ENCODE measurements at places on chromosomes 7 and 10.

- DNase-seq: peak; percentile 70
These were observed 108.5 kb upstream of the ANLN start for GRCh38 chr7:36280840-36281812.

DNA sequence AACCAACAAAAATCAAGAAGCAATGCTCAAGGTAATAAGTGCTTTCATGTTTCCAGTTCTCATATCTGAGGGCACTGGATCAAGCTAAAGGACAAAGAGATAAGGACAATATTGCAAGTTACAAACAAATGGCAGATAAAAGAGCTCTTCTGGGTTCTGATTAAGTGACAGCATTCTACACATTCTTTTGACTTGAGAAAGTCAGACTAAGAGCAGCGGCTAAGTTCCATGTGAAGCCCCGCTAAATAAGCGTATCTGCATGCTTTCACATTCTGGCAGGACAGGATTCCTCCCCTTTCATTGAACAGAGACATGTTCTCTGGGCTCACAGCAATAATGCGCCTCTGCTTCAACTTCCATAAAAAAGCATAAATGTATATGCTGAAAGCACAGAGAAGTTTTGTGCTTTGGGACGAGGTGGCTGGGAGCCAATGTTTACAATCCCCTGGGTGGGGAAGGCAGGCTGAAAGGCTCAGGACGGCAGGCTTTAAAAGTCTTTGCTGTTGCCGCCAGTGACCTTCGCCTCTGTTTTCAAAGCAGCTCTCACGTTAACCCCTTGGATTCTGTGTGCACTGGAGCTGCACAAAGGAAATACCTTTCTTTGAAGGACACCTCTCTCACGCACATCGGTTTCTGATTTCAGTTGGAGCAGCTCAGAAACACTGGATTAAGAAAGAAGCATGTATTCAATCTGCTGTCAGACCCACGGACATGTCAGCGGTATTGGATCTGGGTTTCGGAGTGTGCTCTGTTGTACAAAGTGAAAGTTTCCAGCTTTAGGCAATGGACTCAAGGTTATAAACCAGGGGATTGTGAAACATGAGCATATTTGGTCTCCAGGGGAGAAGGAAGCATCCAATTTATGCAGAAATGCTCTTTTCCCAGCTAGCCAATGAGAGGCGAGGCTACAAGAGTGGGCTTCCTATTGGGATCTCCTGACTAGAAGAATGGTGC, 105.4 kb upstream of the FAM133B start:
- DNase-seq: peak; percentile 83

- DNase-seq: no peak
These were observed 612.4 kb downstream of the TNS3 start for GRCh38 chr7:46969303-46970130.

GRCh38 chr10:14665865-14666857, 108.5 kb downstream of the FAM107B start:
- DNase-seq: no peak

DNA sequence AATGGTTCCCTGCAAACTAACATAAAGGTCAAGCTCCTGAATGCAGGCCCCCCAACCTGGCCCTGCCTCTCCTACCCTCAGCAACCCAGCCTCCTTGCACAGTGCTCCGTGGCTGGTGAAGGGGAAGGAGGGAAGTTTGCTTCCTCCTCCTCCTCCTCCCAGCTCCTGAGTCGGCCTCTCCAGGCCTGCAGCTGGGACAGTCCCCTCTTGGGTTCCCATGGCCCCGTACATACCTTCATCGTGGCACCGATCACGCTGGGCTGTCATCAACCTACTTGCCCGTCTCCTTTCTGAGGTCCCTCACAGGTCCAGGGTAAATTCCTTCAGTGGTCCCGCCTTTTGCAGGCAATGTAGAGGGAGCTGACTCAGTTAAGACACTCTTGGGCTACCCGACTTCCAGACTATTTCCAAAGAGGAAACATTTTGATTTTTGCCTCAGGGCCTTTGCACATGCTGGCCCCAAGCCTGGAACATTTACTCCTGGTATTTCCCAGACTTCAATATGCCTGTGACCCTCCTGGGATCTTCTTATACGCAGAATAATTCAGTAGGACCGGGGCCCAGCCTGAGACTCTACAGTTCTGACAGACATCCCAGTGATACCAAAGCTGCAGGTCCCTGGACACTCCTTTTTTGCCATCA, 26.8 kb downstream of the PDIA4 start:
- no peak for DNase-seq

DNA sequence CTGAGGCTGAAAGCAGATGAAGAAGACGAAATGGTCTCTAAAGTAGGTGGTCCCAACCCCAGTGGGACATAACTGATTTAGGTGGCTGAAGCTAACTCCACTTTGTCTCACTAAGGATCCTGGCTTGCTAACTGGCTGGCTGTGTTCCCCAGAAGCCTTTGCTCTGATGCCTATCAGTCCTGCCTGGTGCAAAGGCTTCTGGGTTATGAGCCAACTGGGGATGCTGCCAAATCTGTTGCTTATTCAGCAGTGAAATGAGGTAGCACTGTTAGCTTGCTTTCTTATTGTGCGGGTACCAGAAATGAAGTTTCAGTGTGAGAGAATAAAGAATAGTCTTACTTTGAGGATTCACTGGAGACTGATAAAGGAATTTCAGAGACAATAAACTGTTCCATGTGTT, 18.1 kb downstream of the PRKG1 start:
- peak; percentile 43 for DNase-seq

- no peak for DNase-seq
These were observed 1.3 kb downstream of the RAPGEF5 start for GRCh38 chr7:22355620-22356009.

- DNase-seq: peak; percentile 86
These were observed 116.1 kb upstream of the ZMIZ1 start for GRCh38 chr10:78952686-78953085.

DNA sequence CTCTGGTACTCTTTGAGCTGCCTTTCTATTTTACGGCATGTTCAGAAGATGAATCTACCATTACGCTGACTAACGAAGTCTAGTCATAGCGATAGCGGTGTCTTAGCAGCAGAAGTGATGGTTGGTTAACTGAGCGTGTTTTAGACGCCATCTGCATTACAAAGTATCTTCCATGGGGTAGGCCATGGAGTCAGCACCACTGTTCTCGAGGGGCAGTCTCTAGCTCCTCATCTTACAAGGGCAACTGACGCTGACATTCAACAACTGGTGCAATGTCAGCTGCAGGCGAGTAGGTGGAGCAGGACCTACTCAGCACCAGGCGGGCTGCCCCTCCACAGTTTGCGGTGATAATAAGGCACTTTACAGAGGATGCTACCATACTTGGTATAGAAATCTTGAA, 88.7 kb downstream of the ADARB2 start:
- DNase-seq: no peak

- no peak for DNase-seq
These were observed 54.6 kb downstream of the TMEM209 start for GRCh38 chr7:130150587-130150986.

DNA sequence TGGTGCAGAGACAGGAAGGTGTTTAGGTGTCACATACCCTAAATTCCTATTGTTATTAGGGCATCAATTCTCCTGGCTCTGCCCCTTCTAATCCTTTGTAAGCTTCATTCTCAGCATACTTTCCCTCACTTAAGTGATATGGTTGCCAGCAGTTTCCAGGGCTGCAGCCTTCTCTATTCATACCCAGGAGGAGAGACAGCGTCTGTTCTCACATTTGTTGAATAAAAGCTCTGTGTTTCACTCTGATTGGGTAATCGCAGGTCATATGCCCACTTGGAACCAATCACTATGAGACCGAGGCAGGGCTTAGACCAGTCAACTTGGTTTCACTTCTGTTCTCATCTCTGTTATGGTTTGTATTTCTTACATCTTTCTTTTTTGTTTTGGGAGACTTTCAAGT, 109.6 kb upstream of the MTPN start:
- peak; percentile 62 for DNase-seq

GRCh38 chr7:72493850-72494661, 81.9 kb upstream of the CALN1 start:
- peak; percentile 63 for DNase-seq

GRCh38 chr10:69468751-69469089, 17.5 kb downstream of the TSPAN15 start:
- DNase-seq: no peak

DNA sequence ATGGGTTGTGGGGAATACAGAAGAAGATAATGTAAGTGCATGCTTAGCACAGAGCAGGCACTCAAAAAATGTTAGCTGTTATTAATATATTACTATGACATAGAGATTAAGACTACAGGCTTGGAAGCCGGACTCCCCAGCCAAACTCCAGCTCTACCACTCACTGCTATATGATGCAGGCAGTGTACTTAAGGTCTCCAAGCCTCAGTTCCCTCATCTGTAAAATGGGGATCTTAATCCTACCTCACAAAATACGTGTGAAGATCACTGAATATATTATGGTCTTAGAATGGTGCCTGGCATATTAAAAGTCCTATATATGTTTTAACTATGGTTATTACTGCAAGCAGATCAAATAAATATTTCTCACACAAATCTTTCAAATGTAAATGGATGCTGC, 5.2 kb downstream of the PDLIM1 start:
- no peak for DNase-seq

GRCh38 chr7:22090107-22090506, 144.4 kb upstream of the CDCA7L start:
- no peak for DNase-seq

- DNase-seq: no peak
These were observed 233.9 kb downstream of the RPS24 start for GRCh38 chr10:78267598-78267997.

GRCh38 chr10:36475746-36476145, 649.7 kb upstream of the ANKRD30A start:
- DNase-seq: no peak

DNA sequence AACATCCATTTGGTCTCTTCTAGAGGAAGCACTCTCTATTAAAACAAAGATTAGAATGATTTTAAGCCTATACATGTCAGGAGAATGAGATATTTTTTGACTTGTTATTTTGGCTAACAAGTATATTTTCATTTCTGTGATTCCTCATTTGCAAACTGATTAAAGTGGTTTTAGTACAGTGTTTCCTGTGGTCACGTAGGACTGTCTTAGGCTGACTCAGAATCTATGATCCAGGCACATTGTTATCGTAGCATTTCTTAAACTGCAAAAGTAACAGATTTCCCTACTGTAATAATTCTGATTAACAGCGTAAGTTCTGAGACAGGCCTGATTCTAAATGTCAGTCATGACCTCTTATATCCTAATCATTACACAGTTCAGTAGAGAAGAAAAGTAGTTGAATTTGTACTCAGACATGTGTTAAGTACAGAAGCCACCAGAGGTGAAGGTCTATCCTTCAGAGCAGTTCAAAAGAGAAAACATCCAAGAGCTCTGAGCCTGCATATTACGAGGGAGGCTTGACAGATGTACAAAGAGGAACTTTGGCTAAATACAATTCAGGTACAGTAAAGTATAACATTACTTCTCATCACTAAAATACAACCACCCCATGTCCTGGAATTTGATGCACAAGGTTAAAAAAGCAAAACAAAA, 124.1 kb upstream of the TEX47 start:
- no peak for DNase-seq

DNA sequence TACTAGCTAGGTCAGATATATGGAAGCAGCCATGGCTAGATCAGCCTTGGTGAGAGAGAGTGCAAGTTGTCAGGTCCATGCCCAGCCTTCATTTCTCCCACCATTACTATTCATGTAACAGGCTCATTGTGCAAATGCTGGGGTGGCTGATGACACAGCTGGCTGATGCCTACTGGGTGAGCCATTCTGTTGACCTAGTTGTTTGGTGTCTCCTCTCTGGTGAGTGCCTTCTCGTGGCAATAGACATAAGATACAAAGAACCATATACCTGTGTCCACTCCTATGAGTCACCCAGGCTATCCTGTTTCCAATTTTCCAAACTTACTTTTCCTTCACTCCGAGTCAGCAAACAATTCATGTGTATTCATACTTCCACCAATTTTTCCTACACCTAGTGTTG, 46.0 kb downstream of the ZNF25 start:
- no peak for DNase-seq

DNA sequence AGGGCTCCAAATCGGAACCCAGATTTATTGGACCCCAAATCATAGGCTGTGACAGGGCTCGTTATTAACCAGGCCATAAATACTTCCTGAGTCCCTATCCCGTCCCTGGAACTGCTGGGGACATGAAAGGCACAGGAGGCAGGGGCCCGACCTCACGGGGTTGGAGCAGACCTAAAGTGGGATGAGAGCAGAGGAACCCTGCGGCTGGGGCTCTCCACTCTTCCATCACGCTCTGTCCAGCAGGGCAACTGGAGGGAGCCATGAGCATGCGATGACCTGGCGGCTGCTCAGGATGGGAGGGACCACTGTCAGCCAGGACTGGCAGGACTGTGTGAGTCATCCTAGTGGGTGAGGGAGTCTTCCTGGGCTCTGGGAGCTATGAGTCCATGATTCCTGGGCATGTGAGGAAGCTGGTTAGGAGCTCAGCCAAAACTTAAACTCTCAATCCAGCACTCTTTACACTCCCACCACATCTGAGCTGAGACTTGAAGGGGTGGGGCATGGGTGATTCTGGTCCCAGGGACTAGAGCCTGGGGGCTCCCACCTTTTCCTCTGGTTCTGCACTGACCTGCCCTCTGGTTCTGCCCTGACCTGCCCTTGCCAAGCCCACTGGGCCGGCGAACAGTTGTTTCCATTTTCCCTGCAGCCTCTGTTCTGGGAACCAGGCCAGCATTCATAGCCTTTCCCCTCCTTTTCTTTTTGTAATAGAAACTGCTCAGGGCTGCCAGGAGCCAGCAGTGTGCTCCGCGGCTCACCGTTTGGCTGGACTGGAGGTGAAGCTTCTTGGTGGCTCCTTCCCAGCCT, 47.1 kb downstream of the SYPL1 start:
- peak; percentile 89 for DNase-seq

GRCh38 chr7:101729241-101729883, 88.1 kb upstream of the CUX1 start:
- peak; percentile 47 for DNase-seq
